Effector memory CD4-positive, alpha-beta T cell (primary cell): ENCODE measurements at places on chromosomes 7 and 10.

DNA sequence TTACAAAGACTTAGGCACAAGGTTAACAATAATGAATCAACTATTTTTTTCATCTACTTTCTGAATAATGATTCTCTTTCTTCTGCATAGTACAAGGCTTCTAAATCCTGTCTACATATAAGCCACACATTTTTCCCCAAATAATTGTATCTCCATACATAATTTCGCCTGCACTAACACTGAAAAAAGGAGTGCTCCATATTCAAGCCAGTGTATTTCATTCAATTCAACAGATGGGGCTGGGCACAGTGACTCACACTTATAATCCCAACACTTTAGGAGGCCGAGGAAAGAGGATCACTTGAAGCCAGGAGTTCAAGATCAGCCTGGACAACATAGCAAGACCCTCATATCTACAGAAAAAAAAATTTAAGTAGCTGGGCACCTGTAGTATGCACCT is 86.0 kb upstream of the ZNF800 start:
- no peaks in the 10 kb centered on the region for H3K36me3 ChIP-seq
- DNase-seq = no peak
- H3K4me1 ChIP-seq = no peaks in the 10 kb centered on the region
- H3K27ac ChIP-seq = no peak overlapping the region

- H3K27me3 ChIP-seq = no peaks in the 10 kb centered on the region
- no peak overlapping the region for H3K4me3 ChIP-seq
- no peak for DNase-seq
- H3K4me1 ChIP-seq = no peaks in the 10 kb centered on the region
- no peak overlapping the region for H3K27ac ChIP-seq
Measured at GRCh38 chr10:79221110-79222051, 125.9 kb upstream of the PPIF start.

GRCh38 chr7:157870644-157871290 is 534.0 kb downstream of the DNAJB6 start:
- no peak overlapping the region for H3K27ac ChIP-seq
- no peak overlapping the region for H3K4me3 ChIP-seq
- DNase-seq = no peak
- no peaks in the 10 kb centered on the region for H3K36me3 ChIP-seq
- no peaks in the 10 kb centered on the region for H3K27me3 ChIP-seq

DNA sequence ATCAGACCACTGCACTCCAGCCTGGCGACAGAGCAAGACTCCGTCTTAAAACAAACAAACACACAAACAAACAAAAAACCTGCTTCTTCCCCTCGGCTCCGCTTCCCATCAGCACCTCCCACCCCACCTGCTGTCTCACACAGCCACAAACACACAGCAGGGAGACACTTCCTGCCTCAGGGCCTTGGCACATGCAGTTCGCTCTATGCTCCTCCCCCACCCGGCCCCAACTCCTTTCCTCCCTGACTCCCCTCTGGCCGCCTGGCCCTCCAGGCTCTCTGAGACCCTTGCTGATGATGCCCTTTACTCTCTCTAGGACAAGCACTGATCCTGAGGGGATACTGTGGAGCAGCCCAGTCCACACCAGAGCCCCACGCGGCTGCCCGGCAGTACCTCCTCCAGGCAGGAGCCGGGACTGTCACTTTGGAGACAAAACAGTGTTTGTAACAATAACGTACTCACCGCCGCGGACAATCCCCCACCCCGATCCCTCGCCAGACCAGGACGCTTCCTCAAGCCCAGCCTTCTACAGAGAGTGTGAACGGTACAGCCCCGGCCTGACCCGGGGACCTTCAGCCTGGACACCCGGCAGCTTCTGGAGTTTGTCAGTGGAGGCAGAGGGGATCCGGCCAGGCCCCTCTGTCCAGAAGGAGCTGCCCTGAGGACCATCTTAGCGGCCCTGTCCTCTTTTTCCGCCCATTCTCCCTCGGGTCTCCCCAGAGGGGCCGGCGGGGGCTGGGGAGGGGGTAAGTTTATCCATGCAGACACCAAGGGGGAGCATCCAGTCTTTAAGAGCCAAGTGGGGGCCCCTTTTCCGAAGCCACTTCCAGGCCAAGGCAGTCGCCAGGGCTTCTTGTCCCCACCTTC is 50.0 kb upstream of the GTF2IRD1 start:
- H3K27me3 ChIP-seq = no peaks in the 10 kb centered on the region
- no peak overlapping the region for H3K4me3 ChIP-seq
- no peaks in the 10 kb centered on the region for H3K36me3 ChIP-seq
- H3K27ac ChIP-seq = no peak overlapping the region
- DNase-seq = no peak

GRCh38 chr10:117533507-117534281 is 8.9 kb upstream of the EMX2 start:
- H3K27ac ChIP-seq = no peak overlapping the region
- no peak overlapping the region for H3K4me3 ChIP-seq
- peaks cover 3% of the 10 kb centered on the region for H3K4me1 ChIP-seq
- no peak for DNase-seq
- peaks cover 34% of the 10 kb centered on the region for H3K27me3 ChIP-seq

GRCh38 chr7:132275416-132276233 is 300.6 kb downstream of the PLXNA4 start:
- H3K27ac ChIP-seq = no peak overlapping the region
- no peak overlapping the region for H3K4me3 ChIP-seq
- H3K4me1 ChIP-seq = no peaks in the 10 kb centered on the region

DNA sequence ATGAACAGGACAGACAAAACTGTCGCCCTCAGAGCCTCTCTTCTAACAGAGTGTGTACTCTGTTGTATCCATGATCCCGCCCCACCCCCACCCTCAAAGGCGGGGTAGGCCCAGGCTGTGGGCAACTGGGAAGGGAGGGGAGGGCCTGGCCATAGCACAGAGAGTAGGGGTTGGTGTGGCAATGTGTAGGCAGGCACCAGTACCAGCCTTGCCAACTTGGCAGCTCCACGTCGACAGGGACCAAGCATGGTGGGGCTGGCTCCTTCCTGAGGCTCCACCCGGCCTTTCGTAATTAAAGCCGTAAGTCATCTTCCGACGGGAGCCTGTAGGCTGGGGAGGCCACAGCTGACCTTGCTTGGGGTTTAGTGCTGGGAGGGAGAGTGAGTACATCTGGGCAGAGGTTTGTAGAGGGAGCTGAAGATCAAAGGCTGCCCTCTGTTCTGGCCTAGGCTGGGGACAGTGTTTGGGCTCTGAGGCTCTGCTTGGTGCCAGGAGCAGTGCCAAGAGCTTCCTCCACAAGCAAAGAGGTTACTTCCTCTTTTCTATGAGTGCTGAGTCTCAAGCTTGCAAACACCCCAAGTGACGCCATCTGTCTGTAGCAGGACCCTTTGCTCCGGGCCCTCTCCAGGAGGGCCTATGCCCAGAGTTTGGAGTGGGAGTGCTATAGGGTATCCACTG is 121.6 kb downstream of the C10orf105 start:
- H3K27me3 ChIP-seq = no peaks in the 10 kb centered on the region
- H3K4me1 ChIP-seq = no peaks in the 10 kb centered on the region
- no peaks in the 10 kb centered on the region for H3K36me3 ChIP-seq
- H3K4me3 ChIP-seq = no peak overlapping the region

- H3K4me3 ChIP-seq = no peak overlapping the region
- no peaks in the 10 kb centered on the region for H3K4me1 ChIP-seq
- DNase-seq = no peak
- no peaks in the 10 kb centered on the region for H3K36me3 ChIP-seq
Measured at GRCh38 chr10:67043041-67043440, 117.2 kb downstream of the LRRTM3 start.

GRCh38 chr7:155568842-155569494 is 22.6 kb upstream of the CNPY1 start:
- H3K27ac ChIP-seq = no peak overlapping the region
- H3K4me3 ChIP-seq = no peak overlapping the region
- H3K36me3 ChIP-seq = no peaks in the 10 kb centered on the region
- no peaks in the 10 kb centered on the region for H3K4me1 ChIP-seq
- H3K27me3 ChIP-seq = no peaks in the 10 kb centered on the region

- no peaks in the 10 kb centered on the region for H3K36me3 ChIP-seq
- H3K4me1 ChIP-seq = no peaks in the 10 kb centered on the region
- H3K4me3 ChIP-seq = no peak overlapping the region
- no peak overlapping the region for H3K27ac ChIP-seq
- no peaks in the 10 kb centered on the region for H3K27me3 ChIP-seq
- DNase-seq = no peak
Measured at GRCh38 chr7:125193263-125193662, 263.6 kb upstream of the POT1 start.

- H3K27me3 ChIP-seq = no peaks in the 10 kb centered on the region
- no peak overlapping the region for H3K27ac ChIP-seq
- no peak for DNase-seq
Measured at GRCh38 chr10:34152434-34152833, 662.7 kb downstream of the PARD3 start.

DNA sequence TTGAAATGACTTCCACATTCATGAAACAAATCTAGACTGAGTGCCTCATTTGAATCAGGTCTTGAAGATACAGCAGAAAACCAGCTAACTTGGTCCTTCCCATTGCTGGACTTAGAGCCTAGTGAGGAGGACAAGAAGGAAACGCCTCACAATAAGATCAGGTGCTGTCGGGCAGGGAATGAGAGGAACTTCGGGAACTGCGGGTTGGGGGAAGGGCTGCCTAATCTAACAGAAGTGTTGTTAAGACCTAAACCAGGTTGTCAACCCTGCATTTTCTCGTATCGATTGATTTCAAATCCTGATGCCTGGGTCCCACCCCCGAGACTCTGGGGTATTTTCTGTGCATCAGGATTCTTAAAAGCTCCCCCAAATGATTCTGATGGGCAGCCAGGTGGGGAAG is 26.3 kb downstream of the MACROH2A2 start:
- H3K4me3 ChIP-seq = no peak overlapping the region
- H3K36me3 ChIP-seq = no peaks in the 10 kb centered on the region
- no peaks in the 10 kb centered on the region for H3K27me3 ChIP-seq
- H3K4me1 ChIP-seq = no peaks in the 10 kb centered on the region
- no peak for DNase-seq

GRCh38 chr7:90624225-90624911 is 28.2 kb downstream of the CDK14 start:
- H3K4me1 ChIP-seq = no peaks in the 10 kb centered on the region
- no peak overlapping the region for H3K4me3 ChIP-seq
- no peaks in the 10 kb centered on the region for H3K27me3 ChIP-seq
- no peaks in the 10 kb centered on the region for H3K36me3 ChIP-seq
- no peak overlapping the region for H3K27ac ChIP-seq

DNA sequence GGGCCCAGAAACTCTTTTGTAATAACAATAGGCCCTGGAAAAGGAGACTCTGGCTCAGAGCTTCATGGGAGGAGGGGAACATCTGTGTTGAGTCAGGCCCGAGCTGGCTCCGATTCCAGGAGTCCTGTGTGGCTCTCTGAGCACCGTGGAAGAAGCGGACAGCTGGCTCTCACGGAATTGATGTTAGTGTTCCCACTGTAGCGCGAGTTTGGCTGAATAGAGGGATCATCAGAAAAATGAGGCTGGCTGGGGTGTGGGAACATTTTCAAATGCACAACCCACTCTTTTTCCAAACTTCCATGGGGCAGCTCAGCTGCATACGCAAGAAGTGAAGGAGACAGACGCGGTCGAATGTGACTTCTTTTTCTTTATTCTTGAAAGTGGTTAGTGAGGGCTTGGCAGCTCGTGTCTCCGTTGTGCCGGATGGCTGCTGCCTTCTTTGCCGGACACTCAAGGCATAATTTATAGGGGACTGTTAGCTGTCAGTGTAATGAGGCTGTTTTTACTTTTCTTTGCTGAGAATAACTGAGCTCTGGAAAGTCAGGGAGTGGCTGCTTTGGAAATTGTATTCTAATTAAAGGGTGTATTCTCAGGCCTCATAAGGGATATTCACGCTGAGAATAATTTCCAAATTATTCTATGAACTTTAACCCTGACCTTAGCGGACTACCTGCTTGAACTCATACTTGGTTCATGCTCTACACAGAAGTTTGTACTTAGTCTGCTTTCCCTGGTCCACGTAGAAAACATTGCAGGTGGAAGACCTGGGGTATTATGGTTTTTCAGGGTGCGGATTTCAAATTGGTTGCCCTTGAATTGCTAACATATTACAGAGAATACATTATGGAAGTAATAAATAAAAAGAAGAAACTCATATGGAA is 23.1 kb downstream of the MDFIC start:
- peaks cover 17% of the 10 kb centered on the region for H3K36me3 ChIP-seq
- H3K27ac ChIP-seq = no peak overlapping the region
- DNase-seq = no peak

DNA sequence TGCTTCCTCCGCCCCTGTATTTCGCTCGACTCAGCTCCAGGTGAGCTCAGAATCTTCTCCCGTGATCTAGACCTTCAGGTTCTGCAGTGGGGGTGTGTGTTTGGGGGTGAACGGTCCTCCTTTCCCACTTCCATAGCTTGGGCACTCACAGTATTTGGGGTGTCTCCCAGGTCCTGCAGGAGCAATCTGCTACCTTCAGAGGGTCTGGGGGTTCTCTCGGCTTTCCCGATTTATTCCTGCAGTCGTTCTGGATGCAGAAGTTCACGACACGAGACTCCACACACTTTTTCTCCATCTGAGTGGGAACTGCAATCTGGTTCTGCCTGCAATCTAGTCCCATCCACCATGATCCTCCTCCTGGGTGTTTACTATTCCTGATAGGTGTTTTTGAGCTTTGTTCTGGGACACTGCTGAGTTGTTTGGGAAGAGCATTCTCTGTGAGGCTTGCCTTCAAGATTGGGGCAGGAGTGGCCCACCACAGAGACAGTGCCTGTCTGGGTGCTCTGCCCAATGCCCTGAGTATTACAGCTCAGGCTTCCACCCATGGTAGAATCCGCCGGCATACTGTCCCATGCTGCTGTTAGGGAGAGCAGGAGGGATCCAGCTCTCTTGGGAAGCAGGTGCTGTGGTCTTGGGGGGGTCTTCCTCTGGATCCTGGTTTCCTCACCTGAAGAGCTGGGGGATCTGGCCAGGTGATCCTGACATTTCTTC is 29.8 kb downstream of the JAKMIP3 start:
- DNase-seq = no peak
- H3K4me1 ChIP-seq = no peaks in the 10 kb centered on the region
- H3K27ac ChIP-seq = no peak overlapping the region
- no peaks in the 10 kb centered on the region for H3K36me3 ChIP-seq
- H3K4me3 ChIP-seq = no peak overlapping the region

- H3K4me1 ChIP-seq = no peaks in the 10 kb centered on the region
- H3K4me3 ChIP-seq = no peak overlapping the region
- DNase-seq = no peak
- H3K27ac ChIP-seq = no peak overlapping the region
- H3K27me3 ChIP-seq = no peaks in the 10 kb centered on the region
- no peaks in the 10 kb centered on the region for H3K36me3 ChIP-seq
Measured at GRCh38 chr10:103835096-103836050, 20.0 kb downstream of the SH3PXD2A start.

GRCh38 chr7:46636022-46636421 is 715.0 kb upstream of the IGFBP3 start:
- H3K4me1 ChIP-seq = no peaks in the 10 kb centered on the region
- no peaks in the 10 kb centered on the region for H3K27me3 ChIP-seq
- no peaks in the 10 kb centered on the region for H3K36me3 ChIP-seq
- no peak overlapping the region for H3K4me3 ChIP-seq
- no peak overlapping the region for H3K27ac ChIP-seq

DNA sequence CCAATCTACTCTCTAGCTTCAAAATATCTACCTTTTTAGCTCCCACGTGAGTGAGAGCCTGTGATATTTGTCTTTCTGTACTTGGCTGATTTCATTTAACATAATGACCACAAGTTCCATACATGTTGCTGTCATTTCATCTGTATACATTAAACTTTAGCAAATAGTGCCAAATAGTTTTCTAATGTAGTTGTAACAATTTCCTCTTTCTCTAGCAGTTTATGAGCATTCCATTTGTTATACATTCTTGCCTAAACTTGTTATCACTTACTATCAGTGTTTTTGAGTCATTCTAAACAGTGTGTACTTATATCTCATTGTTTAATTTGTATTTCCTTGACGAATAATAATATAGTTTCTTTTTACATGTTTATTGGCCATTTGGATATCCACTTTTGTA is 77.2 kb downstream of the NEUROD6 start:
- DNase-seq = no peak
- H3K27me3 ChIP-seq = no peaks in the 10 kb centered on the region
- no peaks in the 10 kb centered on the region for H3K4me1 ChIP-seq
